ENCODE measurements at places on chromosomes 5 and 9.

DNA sequence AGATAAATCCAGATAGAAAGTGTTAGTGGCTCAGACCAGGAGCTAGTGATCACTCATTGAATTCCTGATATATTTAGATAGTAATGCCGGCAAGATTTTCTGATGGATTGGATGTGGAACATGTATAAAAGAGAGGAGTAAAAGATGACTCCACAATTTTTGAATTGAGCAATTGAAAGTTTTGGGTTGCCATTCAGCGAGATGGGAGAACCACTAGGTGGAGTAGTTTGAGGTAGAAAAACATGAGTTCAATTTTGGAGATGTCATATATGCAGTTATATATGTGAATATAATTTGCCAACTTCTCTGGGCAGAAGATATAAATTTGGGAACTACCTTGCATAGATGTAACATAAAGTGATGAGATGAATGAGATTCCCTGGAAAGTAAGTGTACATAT lies 502.5 kb upstream of the SEMA6A start:
- no peak for DNase-seq

GRCh38 chr9:81537964-81538363 lies 151.4 kb downstream of the TLE1 start:
- no peak for DNase-seq

DNA sequence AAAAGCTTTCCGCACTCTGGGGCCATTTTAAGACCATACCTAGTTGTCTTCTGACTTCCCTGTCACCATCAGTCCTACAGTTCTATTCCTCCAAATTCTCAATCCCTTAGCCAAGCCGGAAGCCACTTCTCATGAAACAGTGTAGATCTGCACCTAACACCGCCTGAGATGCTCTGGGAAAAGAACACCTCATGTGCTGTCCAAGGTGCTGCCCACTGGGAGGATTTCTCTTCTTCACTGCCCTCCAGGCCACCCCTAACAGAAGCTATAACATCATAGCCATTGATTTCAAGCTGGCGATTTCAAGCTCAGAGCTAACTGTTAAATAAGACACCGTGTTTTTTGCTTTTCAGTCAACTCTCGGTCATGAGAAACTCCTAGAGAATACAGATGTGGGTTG lies 559.3 kb downstream of the CCDC171 start:
- no peak for DNase-seq

GRCh38 chr5:135386886-135387628 lies 12.0 kb downstream of the MACROH2A1 start:
- peak; percentile 80 for DNase-seq

DNA sequence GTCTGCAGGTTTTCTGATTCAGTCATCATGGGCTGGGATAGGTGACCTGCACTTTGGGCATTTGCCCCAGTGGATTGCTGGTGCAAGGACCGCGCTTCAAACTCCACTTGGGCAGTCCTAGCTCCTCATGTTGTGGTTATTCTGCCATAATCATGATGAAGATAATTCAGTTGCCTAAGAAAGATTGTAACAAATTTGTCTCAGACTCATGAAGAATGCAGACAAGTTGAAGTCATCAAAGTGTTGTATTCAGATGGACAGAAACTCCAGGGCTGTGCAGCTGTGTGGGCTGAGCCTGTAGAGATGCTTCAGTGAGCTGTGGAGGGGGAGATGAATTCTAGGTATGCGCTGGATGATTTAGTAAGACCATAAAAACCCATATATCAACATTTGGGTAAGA lies 38.5 kb downstream of the TARS1 start:
- no peak for DNase-seq

GRCh38 chr5:17304282-17304681 lies 86.9 kb downstream of the BASP1 start:
- no peak for DNase-seq
